ENCODE measurements at places on chromosomes 4 and X.

DNA sequence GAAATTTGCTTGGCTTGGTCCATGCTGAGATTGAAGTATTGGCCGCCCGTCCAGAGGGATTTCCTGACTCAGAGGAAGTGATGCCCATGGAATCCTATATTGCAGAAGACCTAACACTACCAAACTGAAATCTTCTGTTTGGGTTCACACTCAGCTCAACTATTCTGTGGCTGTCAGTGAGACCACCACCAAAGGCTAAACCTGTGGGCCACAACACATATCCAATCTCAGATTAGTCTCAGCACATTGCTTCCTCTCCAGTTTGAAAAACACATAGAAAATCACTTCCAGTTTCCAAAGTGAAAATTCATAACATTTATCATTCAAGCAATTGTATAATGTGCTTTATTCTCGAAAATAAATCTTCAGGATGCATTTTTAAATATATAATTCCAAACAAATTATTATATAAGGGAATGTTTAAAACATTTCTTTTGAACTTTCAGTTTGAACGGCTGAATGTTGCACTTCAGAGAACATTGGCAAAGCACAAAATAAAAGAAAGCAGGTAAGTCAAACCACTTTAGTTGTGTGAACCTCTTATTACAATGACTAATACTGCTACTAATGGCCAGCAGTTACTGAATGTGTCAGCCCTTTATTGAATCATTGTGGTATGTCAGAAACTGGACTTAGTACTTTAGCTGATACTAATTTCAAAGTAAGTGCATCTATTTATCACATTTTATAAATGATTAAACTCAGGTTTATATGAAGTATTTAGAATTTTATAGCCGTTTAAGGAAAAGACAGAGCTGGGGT, 37.0 kb downstream of the GUCY1A1 start:
- no peak for DNase-seq

DNA sequence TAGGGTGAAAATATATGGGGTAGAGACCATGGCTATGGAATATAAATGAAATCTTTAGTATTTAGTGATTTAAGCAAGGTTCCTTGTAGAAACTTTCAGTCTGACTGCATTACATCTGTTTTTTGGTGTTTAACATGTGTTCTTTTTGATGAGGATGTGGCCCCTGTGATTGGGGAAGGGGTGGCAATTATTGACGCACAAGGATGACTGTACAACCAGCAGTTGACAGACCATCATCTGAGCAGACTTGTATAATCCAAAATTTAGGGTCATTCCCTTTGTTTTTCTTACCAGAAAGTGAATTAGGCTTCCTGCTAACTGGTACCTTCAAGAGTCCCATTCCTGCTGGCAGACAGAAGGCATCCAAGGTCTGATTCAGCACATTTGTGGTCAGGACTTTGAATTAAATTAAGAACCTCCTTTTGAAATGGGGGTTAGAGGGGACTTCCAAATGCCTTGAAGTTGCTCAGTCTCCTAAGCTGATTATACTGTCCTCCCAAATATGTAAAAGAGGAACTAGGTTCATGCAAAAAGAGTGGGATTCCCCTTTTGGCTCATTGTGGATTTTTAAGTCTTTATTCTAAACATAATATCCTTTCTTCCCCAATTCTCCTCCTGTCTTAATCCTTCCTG, 112.4 kb upstream of the CXCL13 start:
- no peak for DNase-seq

DNA sequence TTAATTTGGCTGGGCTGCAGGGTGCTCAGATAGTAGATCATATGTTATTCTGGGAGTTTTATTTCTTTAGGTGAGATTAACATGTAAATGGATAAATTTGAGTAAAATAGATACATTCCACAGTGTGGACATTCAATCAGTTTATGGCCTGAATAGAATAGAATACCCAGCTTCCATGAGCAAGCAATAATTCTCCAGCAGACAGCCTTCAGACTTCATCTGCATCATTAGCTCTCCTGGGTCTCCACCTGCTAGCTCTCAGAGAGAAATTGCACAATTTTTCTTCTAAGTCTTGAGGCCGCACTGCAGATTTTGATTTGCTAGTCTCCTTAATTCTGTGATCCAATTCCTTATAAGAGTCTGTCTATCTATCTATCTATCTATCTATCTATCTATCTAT, 420.3 kb upstream of the BOD1L1 start:
- no peak for DNase-seq

DNA sequence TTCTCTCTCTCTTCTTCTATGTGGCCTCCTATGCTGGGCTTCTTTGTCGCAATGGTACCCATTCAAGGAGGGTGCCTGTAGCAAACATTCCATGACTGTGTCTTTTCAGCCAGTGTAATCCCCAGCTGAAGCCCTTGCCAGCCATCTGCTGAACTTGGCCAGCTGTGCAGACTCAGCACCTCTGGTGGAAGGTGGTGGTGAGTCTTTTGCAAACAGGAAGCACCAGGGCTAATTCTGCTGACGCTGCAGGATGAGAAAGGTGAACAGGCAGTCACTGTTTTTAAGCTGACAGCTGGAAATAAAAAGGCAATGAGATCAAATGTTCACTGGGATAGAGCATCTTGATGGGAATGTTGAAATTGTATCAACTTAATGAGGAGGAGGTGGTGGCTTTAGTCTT, 298.7 kb upstream of the CLNK start:
- no peak for DNase-seq

DNA sequence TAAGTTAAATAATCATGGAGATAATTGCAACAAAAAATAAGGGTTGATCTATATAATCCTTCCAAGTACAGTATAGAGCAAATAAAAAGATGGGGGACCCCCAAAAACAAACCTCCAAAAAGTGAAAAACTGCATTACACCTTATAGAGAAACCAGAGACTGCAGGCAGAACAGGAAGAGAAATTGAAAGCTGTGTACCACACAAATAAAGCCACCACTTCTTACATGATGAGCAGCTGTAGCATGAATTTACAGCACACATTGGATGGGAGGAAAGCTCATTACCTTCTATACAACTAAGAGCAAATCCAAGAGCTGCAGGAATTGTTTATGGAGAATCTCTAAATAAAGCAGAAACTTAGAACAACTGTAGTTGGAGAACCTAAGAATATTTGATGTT, 152.4 kb upstream of the PDE5A start:
- no peak for DNase-seq

DNA sequence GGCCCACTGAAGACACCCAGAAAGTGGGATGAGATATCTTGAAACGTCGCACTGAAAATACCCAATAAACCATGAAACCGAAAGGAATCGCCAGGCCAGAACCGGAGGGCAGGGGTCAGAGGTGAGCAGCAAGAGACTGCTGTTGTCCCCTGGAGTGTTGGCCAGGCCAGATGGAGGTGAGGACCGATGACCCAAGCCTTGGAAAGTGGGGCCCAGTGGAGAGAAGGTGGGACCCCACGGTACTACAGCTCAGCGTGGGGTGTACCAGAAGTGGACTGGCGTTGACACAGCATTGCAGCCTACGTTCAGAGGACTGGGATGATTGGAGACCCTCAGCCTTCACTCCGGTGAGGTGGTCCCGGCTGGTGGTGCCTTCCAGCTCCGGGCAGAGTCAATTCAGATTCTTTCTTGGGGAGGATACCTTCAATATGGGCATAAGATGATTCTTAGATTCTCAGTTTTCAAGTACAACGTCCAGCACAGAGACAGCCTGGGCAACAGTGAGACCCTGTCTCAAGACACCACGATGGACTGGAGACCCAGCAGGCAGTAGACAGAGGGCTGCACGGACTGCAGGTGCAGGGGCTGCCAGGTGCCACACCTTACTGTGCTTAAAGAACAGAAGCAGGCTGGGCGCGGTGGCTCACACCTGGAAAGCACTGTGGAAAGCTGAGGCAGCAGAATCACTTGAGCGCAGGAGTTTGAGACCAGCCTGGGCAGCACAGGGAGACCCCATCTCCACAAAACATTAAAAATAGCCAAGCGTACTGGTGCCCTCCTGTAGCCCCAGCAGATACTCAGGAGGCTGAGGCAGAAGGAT, 23.3 kb downstream of the MAEA start:
- DNase-seq = no peak

DNA sequence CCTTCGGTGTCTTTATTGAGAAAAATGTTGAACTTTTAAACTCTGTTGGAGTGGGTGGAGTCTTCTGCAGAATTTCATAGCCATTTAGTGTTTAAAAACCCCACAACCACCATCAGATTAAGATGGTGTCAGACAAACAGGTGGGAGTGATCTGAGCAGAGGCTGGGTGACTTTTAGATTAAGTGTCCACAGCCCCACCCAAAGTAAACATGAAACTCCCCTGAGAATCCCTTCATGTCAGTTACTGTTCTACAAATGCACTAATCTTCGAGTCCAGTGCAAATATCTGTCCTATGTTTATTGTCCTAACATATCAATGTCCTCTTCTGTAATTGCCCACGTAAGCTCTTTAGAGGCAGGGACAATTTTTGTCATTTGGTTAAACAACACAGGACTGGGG, 175.6 kb upstream of the RBPJ start:
- DNase-seq = peak; percentile 14

DNA sequence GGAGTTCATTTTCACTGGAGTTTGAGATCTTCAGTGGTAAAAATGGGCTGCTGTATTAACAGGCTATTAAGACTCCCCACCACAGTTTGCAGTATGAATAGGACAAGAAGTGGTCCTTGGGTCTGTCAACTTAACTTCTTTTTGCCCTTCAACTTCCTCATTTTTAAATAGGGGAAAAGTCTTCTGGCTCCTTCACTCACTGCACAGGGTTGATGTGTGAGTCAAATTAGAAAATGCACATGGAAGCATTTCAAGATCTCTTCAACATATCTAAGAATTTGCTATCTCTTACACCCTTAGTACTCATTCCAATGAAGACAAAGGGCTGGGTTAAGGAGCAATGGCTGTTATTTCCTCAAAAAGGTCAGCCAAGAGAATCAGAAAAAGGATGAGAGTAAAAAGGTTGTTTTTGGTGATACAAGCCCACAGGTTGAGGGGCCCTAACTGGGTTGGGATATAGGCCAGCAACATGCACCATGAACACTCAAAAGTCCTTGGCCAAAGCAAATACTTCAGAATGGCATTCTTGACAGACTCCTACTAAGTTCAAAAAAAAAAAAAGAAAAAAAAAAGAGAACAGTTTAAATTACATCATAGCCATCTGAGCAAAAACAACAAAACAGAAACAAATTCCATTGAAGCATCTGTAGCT, 13.4 kb downstream of the PDE5A start:
- DNase-seq = no peak

DNA sequence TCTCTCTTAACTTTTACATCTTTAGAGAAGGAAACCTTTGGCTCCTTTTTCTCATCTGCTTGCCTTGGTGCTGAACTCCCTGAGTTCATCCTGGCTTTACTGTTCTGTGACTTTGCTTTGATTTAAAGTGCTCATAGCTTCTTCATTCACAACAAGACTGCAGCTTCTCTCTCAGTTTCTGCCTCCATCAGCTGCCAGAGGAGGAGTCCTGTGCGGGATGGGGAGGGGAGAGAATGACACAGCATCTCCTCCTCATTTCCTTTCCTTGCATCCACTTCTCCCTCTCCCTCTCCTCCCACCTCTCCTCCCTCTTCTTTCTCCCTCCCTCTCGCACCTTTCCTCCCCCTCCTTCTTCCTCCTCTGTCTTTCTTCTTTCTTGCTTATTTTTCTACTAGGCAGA, 42.0 kb downstream of the CBLL2 start:
- DNase-seq = no peak

DNA sequence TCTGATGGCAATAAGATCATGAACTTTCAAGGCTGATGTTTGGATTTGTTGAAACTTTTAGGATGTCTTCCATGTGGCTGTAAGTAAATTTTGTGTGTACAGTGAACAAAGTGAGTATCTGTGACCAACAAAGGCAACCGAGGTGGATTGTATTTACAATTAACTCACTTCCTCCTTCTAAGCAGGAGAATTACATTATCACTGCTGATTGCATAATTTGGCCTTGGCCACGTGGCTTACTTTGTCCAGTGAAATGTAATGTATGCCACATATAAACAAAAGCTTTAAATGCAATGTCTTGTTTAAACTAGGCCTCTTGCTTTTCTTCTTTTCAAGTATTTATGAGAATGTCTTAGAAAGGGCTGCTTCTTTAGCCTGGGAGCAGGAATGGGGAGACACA, 66.3 kb upstream of the MAD2L1 start:
- DNase-seq = no peak

DNA sequence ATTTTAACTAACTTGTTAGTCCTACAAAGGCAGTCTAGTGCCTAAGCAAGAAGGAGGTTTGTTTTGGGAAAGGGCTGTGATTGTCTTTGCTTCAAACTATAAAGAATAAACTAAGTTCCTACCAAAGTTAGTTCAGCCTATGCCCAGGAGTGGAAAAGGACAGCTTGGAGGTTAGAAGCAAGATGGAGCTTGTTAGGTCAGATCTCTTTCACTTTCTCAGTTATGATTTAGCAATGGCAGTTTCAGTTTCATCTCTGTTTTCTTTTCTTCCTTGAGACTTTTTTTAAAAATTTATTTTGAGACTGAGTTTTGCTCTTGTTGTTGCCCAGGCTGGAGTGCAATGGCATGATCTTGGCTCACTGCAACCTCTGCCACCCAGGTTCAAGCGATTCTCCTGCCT, 82.9 kb upstream of the NLGN4X start:
- DNase-seq = no peak

- DNase-seq = no peak
Measured at GRCh38 chrX:41339148-41339547, 5.2 kb downstream of the DDX3X start.

- no peak for DNase-seq
Measured at GRCh38 chrX:21800344-21800770, 39.1 kb upstream of the MBTPS2 start.

- no peak for DNase-seq
Measured at GRCh38 chr4:185247151-185247550, 37.8 kb downstream of the SNX25 start.

- DNase-seq = no peak
Measured at GRCh38 chr4:41542526-41543275, 4.7 kb downstream of the LIMCH1 start.

DNA sequence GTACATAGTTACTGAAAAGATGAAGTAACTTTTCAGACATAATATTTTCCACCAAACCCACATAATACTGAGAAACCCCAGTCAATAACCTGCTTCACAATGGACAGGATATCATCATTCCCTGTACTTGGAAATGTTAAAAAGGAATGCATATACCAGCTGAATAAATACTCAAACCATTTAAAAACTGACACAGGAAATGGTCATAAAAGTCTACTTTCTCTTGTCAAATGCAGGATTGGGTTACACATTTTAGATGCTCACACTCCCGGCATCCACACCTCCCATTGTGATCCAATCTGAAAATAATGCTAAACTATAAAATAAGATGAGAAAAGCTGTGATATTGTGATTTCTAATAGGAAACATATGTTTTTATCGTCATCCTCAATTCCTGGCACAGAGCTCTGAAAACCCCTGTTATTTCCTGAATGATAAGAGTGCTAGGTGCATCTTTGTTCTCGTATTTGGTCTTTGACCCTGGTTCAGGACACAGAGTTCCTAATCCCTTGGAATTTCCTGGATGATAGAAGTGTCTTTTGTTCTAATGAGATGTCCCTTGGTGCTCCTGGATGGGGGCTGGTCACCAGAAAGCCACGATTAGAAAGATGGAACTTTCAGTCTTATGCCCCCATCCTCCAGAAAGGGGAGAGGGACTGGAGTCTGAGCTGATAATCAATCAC, 821.3 kb downstream of the TRIML1 start:
- no peak for DNase-seq

- DNase-seq = no peak
Measured at GRCh38 chrX:97399400-97399799, 515.7 kb downstream of the RPA4 start.
